ENCODE measurements at places on chromosomes 5 and 9. TPM values are rescaled to one million over a fixed set of nuclear protein-coding genes. Genes with fewer than 3 reads are reported as not detected.

Gene OBP2B
- not detected for total RNA-seq

Gene MED10
- total RNA-seq = 60.2 TPM

Gene SPINK1
- not detected for total RNA-seq

Gene GOLM1
- 10.1 TPM for total RNA-seq

Gene GARIN3
- total RNA-seq = 0.31 TPM

Gene NR6A1
- total RNA-seq = 1.7 TPM

Gene TXNDC8
- total RNA-seq = not detected

Gene HMMR
- 26.8 TPM for total RNA-seq

Measured in activated T-helper 1 cell treated with anti-CD3 and anti-CD28 coated beads, Interleukin-12 subunit alpha, Interleukin-12 subunit beta, Interleukin-2, Interleukin-4 antibody, amounts not matched to agents 30 ng/mL and 10 ng/mL and 1 ng/mL, durations not matched to agents 14 hours and 24 hours and 36 hours (primary cell).